ENCODE measurements at places on chromosomes 13 and 19. TPM values are rescaled to one million over a fixed set of nuclear protein-coding genes. Genes with fewer than 3 reads are reported as not detected.

Gene ADGRE3
- not detected for total RNA-seq

Gene OR7A5
- not detected for total RNA-seq

Gene CLPTM1
- 70.3 TPM for total RNA-seq

Gene MAB21L1
- total RNA-seq: 1.6 TPM

- no peak for ATAC-seq
Observed at GRCh38 chr19:29967623-29968022, 25.6 kb downstream of the URI1 start.

DNA sequence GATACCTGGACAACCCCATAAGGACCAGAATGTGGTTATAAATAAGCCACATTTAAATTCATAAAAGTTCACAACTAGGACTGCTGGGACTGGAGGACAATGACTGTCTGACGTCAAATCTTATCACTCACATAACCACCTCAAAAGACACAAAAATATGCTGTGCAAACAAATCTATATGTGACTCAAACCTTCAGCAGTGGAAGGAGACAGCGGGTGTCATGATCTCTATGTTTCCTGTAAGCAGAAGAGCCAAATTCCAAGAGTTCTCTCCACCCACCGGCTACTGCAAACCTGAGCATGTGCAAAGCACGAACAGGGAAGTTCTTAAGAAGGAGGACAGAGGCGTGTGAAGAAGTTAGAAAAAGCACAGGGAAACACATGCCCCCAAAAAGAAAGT, 113.2 kb downstream of the MYCBP2 start:
- ATAC-seq: no peak

DNA sequence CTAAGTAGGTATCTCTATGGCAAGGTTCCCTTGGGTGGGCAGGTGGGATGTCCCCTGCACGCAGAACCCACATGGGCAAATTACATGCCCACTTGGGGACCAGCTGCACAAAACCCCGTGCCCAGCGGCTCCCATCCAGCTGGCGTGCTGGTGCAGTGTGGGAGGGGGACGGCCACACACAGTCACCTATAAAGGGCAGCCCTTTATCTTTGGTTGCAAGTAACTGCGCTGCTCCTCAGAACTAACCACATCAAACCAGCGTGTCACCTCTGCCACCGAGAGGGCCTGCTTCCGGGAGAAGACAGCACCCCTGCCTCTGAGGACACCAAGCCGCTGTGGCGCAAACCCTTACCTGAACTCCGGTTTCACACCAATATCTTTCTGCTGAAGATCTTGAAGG, 32.2 kb downstream of the ANKRD27 start:
- no peak for ATAC-seq

GRCh38 chr19:43496960-43497359, 7.6 kb downstream of the PHLDB3 start:
- no peak for ATAC-seq

- peak; percentile 44 for ATAC-seq
Observed at GRCh38 chr13:39263033-39263432, 224.8 kb downstream of the NHLRC3 start.

DNA sequence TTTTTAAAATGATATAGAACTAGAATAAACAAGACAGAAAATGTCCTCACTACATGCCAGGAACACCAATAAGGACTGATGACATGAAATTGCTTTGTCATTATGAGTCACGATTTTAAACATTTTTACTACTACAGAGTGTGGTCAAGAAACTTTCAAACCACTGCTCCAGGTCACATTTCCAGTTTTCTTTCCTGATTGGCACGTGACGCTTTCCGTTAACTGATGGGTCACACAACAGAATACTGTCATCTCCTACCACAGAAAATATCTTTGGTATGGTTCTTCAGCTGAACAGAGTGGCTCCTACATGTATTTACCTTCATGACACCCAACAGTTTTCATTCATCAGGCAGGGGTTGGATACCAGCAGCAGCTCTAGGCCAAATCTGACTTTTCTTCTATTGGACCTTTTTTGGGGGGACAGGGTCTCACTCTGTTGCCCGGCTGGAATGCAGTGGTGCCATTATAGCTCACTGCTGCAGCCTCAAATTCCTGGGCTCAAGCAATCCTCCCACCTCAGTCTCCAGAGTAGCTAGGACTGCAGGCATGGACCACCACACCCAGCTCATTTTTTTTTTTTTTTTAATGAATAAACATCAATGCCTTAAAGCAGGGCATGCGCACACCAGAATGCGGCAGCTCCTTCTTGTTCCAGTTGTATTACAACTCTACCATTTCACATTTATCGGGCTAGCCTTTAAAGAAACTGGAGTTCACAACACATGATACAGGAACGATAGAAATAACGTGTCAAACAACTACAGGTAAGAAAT, 147.4 kb downstream of the RNF17 start:
- peak; percentile 80 for ATAC-seq

DNA sequence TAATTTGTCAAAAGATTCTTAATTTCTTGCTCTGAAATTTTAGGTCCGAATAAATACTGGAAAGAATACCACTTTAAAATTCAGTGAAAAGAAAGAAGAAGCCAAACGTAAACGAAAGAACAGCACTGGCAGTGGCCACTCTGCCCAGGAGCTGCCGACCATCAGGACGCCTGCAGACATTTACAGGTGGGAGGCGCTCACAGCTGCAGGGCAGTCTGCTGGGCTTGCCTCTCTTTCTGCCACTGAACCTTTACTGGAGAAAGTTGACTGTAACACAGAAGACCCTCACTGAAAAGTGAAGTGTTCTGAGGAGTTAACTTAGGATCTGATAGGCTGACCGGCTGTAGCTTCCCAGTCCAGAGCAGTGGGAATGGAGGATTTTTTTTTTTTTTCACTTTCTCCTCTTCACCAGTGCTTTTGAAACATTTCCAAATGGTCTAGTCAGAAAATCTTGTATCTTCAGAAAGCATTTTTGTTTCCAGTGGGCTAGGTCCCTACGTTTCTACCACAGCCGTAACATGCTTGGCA, 69.1 kb downstream of the URI1 start:
- ATAC-seq: no peak

GRCh38 chr13:59547950-59548349, 615.8 kb downstream of the DIAPH3 start:
- no peak for ATAC-seq

DNA sequence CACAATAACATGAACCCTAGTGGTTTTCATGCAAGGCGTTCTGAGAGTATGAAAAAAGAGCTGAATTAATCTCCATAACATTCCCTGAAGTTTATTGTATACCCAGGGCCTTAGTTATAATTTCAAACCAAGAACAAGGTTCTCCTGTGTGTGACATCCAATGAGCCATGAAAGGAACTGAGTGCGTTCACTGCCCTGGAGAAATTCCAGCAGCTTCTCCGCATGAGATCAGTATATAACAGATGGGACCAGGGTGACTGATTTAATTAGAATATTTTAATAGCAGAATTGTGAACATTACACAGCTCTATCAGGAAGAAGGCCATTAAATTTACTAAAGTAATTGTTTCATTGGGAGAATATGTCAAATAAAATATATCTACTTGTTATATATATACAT, 1190.5 kb upstream of the SLC10A2 start:
- ATAC-seq: peak; percentile 36

GRCh38 chr19:33956941-33957340, 160.3 kb downstream of the KCTD15 start:
- no peak for ATAC-seq

GRCh38 chr13:61086087-61086486, 329.6 kb downstream of the PCDH20 start:
- ATAC-seq: no peak

DNA sequence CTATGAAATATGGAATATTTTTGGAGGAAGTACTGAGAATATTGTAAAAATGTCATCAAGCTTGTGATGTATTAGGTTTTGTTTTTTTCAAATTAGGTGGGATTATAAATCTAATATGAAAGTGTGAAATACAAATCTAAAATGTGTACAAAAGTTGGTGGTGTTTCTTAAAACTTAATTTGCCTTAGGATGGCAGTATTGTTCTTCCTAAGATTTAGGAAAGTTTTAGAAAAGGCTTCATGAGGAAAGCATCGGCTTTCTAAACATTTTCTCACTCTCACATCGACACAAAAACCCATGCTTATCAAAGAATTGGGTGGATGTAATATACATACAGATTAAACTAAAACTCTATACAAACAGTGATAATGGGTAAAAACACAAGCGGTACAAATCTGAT, 972.0 kb upstream of the PCDH20 start:
- ATAC-seq: no peak

Measured in motor neuron (in vitro differentiated cells).